ENCODE measurements at places on chromosomes 3 and 15.

DNA sequence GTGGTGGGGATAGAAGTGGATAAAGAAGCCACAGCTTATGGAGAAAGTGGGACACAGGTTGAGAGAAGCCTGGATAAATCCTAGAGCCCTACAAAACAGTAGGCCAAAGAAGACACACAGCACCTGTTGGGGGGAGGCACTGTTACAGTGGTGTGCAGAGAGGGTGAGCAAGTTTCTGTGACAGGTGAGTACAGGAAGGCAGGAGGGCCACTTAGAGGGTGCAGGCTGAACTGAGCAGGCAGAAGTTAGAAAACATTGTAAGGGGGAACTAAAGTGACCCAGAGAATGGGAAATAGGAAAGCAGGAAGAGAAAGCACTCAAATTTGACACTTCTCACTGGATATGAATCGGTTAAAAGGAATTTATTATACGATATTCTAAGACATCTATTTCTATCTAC, 146.1 kb upstream of the TMCO5A start:
- no peak for DNase-seq

- no peak for DNase-seq
Observed at GRCh38 chr3:72995337-72995736, 1.3 kb upstream of the PPP4R2 start.

GRCh38 chr15:60479361-60480110, 594 bp upstream of the ICE2 start:
- peak; percentile 22 for DNase-seq

DNA sequence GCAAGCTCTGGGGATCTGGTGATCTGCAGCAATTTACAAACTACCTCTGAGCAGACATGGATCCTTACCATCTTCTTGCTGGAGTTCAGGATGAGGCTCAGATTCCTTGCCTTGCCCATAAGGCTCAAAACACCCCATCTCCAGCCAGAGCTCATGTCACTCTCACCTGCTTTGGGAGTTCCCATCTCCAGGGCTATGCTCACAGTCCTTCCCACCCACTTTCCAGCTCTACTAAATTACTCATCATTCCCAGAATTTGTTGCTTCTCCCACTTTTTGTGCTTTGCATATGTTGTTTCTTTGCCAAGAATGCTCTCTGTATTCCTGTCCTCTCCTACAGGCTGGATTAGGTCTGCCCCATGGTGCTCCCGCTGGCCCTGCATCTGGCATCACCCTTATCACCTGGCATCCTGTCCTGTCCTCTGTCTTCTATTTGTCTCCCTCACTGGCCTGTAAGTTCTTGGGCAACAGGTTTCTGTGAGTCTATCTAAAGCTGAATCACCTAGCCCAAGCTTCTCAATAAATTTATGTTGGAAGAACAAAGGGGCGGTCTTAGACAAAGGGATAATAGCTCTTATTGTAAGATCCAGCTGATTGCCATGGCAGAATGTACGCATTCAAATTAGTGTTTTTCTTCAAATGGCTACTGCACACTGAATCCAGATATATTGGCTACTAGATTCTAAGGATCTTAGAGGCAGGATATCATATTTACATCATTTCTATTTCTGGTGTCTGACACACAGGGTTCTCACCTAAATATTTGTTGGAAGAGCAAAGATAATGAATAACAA, 179.2 kb downstream of the CLSTN2 start:
- no peak for DNase-seq

- no peak for DNase-seq
Observed at GRCh38 chr3:29747991-29748390, 467.1 kb downstream of the RBMS3 start.

GRCh38 chr15:21260966-21261395, 179.3 kb downstream of the POTEB3 start:
- no peak for DNase-seq

- DNase-seq = no peak
Observed at GRCh38 chr15:34353627-34354026, 10.5 kb downstream of the NUTM1 start.

DNA sequence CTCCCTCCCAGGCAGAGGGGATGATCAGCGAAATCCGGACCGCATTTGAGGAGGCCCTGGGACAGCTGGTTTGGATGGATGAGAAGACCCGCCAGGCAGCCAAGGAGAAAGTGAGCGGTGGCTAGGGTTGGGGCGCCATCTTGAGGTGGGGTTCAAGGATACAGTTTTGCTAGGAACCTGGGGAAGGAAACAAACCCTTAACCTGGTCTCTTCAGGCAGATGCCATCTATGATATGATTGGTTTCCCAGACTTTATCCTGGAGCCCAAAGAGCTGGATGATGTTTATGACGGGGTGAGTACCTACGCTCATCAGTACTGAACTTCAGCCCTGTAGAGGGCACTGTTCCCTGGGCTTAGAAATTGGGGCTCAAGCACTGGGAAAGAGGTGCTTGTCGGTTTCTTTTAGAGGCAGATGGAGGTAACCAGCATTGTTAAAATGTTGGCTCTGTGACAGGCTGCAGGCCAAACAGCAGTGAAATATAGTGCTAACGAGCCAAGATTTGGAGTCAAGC, 9.6 kb upstream of the PSMD2 start:
- peak; percentile 82 for DNase-seq

DNA sequence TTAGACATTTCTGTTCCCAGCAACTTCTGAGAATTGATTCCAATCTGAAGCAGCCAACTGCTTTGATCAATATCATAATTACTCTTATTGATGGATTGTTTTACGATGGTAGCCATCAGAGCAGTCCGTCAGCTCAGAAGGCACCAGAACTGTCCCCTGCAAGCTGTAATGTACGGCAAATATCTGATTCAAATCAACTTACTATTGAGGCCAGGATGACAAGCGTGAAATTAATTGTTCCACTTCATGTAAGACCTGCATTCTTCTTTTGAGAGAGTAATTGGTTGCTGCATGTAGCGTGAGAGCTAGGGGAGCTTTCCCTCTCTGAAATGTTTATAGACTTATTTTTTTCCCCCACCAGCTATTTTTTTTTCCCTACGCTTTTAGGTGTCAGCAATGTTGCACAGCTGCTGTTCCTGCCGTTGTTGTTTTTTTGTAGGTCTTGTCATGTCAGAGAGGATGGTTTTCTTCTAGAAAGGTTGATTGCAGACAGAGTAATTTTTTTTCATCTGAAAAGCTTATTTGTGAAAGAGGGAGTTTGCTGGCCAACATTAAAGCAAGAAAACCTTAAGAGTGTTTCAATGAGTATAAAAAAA, 134.9 kb downstream of the CACNA2D3 start:
- no peak for DNase-seq

- DNase-seq = no peak
Observed at GRCh38 chr15:79248183-79248582, 34.3 kb upstream of the ANKRD34C start.

Measured in GM13976 (cell line).